ENCODE measurements at places on chromosomes 1 and 21.
A peak's percentile ranks its signal among the peaks of the same experiment; 100 is the strongest.

- DNase-seq, result no peak
These were observed 163.8 kb downstream of the SMYD3 start for GRCh38 chr1:246343251-246343650.

DNA sequence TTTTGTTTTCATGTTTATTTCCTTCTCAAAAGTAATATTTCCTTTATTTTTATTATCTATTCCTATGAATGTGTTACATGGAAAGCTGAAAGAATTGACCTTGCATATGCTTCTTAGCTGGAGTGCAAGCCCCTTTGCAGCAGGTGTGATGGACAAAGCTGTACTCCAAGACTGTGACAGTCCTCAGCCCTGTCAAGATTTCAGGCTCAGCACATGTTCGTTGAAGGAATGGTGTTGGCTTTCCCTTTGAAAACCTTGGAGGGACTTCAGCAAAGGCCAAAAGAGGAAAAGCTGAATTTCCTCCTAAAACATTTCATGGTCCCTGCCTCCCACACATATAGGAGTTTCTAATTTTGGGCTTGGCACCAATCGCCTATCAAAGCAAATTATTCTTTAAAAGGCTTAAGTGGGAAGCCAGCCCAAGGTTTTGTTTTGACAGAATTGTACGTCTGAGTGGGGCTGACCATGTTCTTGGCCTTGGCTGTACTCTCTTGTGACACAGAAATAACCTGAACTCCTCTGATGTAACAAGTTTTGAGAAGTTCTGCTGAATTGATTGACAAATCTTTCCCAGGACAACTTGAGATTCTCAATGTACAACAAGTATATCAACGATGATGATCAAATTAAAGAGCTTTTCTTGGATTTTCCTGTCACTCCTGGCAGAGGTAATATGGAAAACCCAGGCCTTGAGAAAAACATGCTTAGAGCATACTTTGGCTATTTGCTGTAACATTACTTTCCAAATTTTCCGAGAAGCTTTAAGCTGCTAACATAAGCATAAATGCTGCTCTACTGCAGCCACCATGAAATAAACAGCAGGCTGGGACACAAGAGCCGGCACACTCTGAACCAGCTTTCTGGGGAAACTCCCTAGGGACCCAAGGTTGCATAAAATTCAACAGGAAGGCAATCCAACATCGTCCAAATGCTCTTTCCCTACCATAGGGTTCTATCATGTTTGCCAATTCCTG lies 135.7 kb upstream of the ZNF648 start:
- no peak for DNase-seq

DNA sequence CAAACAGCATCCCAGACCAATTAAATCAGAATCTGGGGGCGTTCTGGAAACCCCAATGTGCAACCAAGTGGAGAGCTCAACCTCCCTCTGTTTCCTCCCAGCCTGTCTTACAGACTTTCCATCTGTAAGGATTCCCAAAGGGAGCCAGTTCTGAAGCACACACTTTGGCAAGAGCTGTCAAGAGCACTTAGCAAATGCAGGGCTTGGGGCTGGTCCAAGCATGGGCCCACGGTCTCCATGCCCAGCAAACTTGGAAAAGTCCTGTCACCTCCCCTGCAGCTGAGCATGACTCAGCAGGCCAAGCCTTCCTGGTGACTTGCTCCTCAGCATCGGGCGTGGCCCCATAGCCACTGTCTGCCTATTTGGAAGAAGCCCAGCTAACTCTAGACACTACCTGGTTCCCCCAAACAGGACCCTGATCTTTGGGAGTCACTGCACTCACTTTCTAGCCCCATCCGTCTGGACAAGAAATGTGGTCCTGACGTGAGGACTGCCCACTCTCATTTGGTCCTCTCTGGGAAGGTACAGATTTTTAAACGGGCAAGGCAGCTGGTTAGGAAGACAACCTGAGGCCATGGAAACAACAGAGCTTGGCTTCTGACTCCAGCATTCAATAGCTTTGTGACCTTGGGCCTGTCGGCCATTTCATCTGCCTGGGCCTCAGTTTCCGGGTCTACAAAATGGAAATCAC lies 16.9 kb downstream of the SLC2A1 start:
- DNase-seq, result no peak

DNA sequence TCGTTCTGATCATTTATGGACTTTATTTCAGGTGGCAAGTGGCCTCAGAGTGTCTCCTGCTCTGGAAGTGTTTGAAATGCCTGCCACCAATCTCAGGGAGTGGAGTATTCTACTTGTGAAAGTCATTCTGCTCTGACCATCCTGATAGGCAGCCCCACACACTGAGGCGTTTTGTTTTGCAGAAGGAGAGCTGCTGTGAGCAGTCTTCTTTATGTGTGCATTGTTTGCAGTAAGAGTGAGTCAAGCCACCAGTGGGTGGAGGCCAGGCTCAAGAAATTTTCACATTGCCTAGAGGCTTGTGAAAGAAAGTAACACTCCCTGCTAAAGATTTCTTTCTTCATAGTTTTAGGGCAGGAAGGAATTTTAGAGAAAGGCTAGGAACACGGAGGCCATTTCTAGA lies 204.4 kb downstream of the SLC35F3 start:
- DNase-seq, result no peak

DNA sequence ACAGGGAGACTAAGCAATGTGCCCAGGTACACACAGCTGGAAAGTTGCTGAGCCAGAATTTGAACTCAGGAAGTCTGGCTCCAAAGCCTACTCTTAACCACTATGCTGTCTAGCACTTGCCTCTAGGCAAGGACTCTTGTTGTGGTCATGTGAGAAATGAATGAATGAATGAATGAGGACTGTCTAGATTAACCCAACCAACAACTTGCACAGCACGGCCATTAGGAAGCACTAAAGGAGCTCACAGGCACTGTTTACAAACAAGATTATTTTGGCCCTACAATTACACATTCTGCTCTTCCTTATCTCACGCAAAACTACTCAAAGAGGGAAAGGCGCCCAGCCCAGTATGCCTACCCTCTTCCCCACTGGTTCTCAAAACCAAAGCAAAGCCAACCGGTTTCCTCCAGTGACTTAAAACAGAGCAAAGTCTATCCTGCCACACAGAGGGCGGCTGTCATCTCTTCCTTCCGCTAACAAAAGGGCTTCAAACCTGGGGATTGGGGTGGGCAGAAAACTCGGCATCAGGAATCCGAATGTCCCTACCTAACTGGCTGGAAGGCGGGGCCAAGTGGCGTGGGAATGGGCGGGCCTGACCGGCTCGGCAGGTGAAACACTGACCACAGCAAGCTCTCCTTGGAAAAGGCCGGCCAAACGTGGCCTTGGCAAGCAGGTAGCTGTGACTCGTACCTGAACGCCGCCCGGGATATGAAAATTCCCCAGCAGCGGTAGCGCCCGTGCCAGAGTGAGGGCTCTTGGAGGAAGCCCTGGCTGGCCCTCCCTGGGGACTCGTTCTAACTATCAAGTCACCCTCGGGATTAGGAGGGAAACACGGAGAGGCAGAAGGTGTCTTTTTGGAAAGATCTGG lies 948 bp downstream of the STK40 start:
- DNase-seq, result peak; percentile 88

- DNase-seq, result no peak
These were observed 9.0 kb downstream of the ADORA1 start for GRCh38 chr1:203136409-203137042.

DNA sequence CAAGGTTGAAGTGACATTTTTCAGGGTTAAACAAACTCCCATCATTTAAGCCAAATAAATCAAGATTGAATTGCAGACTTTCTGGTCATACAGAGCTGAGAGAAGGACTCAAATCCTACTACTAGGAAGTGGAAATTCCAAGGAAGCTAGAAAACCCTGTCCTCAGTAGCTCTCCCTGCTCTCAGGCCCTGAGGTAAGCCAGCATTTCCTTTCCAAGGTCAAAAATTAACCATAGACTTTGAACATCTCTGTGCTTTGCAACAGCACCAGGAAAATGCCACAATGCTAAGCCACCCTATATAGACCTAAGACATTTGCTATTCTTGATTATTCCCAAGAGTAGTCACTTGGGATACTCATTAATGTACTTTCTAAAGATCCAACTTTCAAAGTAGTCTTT lies 45.1 kb downstream of the LUZP1 start:
- no peak for DNase-seq

DNA sequence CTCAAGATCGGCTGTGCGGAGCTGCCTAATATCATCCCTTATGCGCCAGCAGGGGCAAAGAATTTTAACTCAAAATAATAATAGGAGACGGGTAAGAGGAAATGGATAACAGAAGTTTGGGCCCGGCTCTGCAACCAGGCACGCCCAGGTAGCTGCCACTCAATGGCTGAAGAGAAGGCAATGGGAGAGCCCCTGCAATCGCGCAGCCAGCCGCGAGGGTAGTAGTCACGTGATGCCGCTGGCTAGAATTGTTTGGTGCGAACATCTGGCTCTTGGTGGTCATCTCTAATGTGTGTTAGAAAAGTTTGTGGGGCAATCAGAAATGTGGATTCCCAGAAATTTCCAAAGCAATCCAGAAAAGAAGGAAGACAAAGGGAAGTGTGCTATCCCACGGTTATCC lies 12.3 kb downstream of the BARHL2 start:
- DNase-seq, result no peak

- DNase-seq, result no peak
These were observed 27.2 kb downstream of the SYT6 start for GRCh38 chr1:114126261-114127095.

GRCh38 chr1:36096500-36097432 lies 8.1 kb downstream of the ADPRS start:
- DNase-seq, result no peak

- DNase-seq, result peak; percentile 14
These were observed 23.7 kb downstream of the HMGCS2 start for GRCh38 chr1:119745034-119745433.

GRCh38 chr1:219576931-219577730 lies 35.8 kb downstream of the ZC3H11B start:
- no peak for DNase-seq

GRCh38 chr1:96730574-96731298 lies 9.2 kb downstream of the PTBP2 start:
- DNase-seq, result no peak

- no peak for DNase-seq
These were observed 30.1 kb downstream of the ABCG1 start for GRCh38 chr21:42248783-42249597.

- peak; percentile 73 for DNase-seq
These were observed 4.5 kb downstream of the PLA2G2A start for GRCh38 chr1:19974822-19975416.
